Mucosa of descending colon (tissue), 3 donors: ENCODE measurements at places on chromosomes 6 and 20.

- no peak for DNase-seq
Observed at GRCh38 chr20:49669601-49670189, 44.0 kb downstream of the B4GALT5 start.

DNA sequence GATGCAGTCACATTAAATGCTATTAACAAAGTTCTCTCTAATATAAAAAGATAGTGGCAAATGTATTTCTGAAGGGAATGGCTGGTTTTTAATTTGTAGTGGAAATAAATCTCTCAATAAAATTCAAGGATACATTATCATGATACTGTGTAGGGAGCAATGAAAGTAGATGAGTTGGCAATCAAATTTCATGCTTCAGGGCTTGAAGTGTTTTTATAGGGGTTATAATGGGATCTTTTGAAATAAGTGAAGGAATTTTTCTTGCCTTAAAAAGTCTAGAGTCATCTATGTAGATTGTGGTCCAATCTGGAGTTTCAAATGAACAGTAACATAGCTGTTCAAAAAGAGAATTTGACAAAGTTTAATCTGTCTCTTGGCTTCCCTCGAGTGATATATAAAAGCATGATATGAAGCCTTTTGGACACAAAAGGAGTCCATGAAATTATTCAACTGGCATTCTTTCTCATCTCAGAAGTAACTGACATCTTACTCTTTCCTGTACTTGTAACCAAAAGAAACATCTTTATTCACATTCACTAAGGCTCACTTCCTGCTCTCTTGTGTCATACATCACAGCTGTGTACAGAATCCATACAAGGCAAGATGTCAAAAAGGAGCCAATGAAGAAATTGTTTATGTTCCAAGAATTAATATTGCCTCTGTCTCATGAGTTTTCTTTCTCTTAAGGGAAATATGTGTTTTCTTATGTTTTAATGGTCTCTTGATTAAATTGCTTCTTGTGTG is 591.0 kb upstream of the GJE1 start:
- DNase-seq, result no peak

DNA sequence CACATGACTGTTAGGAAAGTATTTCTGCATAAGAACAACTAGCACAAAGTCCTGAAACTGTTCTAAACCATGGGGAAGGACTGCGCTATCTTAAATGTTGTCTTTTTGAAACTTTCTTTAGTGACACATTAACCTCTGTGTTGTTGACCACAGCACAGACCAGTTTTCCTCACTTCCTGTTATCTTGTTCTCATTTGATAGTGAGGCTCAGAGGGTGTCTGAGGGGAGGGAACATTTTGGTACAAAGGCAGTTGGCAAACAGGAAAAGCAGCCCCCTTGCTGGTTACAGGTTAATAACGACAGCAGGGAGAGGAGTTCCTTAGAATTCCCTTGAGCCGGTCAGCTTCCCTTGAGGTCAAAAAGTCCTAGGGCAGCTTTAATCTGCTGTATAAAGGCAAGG is 143.5 kb upstream of the BMP2 start:
- DNase-seq, result no peak

- DNase-seq, result no peak
Observed at GRCh38 chr6:1884313-1884712, 274.6 kb downstream of the FOXC1 start.

GRCh38 chr20:1293641-1294379 is 27.7 kb downstream of the SNPH start:
- no peak for DNase-seq

DNA sequence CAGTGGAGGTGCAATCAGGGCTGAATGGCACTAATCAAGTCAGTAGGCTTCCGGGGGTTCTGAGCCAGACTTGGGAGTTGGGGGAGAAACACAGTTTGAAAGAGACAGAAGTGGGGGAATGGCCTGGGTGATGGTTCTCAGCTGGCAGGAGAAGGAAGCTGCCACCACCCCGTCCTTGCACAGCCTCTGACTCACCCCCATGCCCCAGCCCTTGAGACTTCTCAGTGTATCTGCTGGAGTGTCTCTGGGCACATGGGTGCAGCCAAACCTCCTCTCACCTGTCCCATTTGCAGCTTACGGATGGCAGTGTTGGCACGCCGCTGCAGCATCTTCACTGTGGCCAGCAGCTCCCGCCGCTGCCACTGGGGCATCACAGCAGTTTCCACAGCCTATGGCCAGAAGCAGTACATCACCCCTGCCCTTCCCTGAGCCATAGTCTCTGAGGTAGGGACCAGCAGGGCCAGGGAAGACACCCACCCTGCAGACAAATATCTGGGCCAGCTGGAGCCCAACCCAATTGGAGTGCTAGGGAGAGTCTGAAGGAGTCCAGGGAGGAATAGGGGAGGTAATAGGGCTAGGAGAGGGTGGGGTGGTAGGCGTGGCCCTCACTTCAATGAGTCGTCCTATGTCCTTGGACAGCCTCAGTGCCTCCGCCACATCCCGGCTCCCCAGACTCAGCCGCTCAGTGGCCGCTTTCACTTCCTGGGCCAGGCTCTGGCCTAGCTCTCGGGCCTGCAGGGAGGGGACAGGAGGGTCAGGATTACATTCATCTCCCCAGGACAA is 11.2 kb downstream of the AARS2 start:
- no peak for DNase-seq

- no peak for DNase-seq
Observed at GRCh38 chr6:133637874-133638273, 251.0 kb upstream of the TCF21 start.

DNA sequence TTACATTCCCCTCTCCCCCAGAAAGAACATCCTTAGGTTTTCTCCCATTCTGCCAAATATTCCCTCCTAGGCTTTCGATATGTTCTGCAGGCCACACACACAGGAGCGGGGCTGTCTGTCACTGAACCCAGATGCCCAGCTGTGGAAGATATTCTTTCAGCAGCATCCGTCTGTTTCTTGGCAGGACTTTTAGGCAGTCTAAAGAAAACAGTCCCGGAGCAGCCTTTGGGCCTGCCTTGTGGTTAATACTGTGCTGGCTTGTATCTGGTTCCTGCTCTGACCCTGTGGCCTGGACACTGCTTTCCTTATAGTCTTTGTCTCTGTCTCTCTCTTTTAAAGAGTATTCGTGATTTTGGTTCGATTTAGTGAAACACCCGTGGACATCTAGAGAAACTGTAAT is 94.6 kb upstream of the SUPT3H start:
- no peak for DNase-seq

GRCh38 chr20:54526801-54527200 is 51.4 kb downstream of the DOK5 start:
- no peak for DNase-seq

GRCh38 chr20:58174708-58175280 is 53.7 kb downstream of the ANKRD60 start:
- peak; percentile 34 for DNase-seq

GRCh38 chr6:35079311-35080000 is 61.7 kb downstream of the TCP11 start:
- peak; percentile 36 for DNase-seq

- no peak for DNase-seq
Observed at GRCh38 chr20:24836661-24837299, 112.3 kb upstream of the CST7 start.

GRCh38 chr6:10307476-10307875 is 107.4 kb downstream of the TFAP2A start:
- no peak for DNase-seq

DNA sequence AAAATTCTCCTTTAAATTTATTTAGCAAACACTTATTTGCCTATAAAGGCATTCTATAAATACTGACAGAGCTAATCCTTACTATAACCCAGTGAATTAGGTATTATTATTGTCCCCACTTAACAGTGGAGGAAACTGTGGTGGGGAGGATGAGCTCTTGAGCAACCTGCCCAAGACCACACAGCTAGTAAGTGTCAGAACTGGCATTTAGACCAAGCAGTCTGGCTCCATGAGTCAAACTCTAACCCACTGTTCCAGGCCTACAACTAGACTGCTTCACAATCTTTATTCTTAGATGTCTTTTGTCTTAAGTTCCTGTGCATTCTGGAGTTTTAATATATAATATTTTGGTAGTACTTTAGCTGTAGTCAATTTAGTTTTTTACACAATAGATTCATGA is 530.8 kb downstream of the BCKDHB start:
- DNase-seq, result no peak

DNA sequence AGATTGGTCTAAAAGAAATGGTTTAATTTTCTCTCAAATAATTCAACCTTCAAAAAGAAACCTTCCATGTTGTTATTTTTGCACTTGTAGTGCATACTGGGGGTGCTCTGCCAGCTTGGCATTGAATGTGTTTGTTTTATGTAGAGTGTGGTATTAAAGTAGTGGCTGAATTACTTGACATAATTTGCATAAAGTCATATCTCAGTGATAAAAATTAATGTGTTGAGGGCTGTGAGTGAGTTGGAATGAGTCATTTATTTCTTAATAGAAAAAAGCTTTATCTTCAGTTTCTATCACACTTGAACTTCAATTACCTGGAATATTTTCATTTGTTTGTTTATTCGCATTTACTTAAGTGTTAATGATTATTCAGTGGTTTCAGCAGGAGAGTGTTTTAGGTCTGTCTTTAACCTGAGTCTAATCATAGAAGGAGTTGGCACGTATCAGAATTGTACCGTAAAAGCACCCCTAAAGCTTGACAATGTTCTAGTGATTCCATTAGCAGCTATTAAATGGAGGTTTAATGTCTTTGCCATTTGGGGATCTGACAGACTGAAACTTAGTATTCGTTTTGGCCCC is 801.2 kb upstream of the FLRT3 start:
- DNase-seq, result no peak

DNA sequence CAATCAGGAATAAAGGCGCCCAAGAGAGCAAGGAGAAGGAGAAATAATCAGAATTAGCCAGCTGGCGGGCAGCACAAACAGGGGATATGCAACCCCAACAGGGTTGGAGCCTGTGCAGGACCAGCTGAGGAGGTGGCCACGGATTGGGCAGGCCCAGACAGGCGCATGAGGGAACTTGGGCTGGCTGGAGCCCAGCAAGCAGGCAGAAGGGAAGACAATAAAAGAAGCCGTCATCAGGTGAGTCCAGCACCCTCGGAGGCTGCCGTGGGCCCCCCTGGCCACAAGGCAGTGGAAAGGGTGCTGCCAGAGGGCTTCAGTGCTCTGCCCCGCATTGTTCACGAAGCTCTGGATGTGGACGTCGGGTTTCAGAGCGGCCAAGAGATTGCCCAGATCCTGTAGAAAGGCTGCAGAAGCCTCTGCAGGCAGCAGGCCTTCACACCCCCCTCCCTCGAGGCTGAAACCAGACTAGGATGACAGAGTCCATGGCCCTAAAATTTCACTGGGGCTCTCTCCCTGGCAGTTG is 28.4 kb upstream of the MAFB start:
- no peak for DNase-seq

DNA sequence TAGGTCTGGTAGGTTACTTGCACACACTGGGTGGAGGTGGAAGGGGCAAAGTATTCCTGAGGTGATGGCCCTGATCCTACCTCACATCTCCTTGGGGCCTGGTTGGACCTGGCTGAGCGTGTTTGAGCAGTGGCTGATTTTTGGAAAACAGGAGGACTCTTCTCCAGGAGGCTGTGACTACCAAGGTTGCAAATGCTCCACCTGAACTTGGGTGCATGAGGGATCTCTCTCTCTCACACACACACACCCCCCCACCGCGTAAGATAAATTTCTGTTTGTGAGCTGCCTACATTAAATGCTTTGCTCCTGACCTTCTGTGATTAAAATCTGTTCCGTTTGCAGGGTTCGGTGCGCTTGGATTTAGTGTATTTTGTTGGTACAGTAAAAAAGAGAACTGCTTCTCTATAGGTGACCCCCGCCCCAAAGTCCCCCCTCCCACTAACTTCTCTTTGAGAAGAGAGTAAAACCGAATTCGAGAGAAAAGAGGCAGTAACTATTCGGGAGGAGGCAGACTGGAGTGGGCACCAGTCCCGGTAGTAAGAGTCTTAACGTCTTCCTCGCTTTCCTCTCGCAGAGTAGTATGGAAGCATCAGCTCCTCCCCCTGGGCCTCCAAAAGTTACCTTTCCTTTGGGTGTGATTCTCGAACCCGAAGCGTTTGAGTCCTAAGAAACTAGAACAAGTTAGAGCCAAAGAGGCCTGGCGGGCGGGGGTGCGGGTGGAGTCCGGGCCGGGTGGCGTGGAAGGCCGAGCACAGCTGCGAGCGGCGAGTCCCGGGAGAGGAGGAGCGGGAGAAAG is 585 bp upstream of the DSE start:
- DNase-seq, result no peak

- DNase-seq, result no peak
Observed at GRCh38 chr20:62995481-62995880, 11.3 kb downstream of the BHLHE23 start.
